Endodermal cell (in vitro differentiated cells): ENCODE measurements at places on chromosomes 2 and 18. TPM values are rescaled to one million over a fixed set of nuclear protein-coding genes. Genes with fewer than 3 reads are reported as not detected.

The CELF4 gene
- total RNA-seq, result 4.6 and 5.7 TPM in 2 replicates

The ANKRD30B gene
- not detected in 2 replicates for total RNA-seq

The DSG4 gene
- not detected in 2 replicates for total RNA-seq

The GALNT5 gene
- 0.05 TPM in 1 of 2 replicates, not detected in the other for total RNA-seq

DNA sequence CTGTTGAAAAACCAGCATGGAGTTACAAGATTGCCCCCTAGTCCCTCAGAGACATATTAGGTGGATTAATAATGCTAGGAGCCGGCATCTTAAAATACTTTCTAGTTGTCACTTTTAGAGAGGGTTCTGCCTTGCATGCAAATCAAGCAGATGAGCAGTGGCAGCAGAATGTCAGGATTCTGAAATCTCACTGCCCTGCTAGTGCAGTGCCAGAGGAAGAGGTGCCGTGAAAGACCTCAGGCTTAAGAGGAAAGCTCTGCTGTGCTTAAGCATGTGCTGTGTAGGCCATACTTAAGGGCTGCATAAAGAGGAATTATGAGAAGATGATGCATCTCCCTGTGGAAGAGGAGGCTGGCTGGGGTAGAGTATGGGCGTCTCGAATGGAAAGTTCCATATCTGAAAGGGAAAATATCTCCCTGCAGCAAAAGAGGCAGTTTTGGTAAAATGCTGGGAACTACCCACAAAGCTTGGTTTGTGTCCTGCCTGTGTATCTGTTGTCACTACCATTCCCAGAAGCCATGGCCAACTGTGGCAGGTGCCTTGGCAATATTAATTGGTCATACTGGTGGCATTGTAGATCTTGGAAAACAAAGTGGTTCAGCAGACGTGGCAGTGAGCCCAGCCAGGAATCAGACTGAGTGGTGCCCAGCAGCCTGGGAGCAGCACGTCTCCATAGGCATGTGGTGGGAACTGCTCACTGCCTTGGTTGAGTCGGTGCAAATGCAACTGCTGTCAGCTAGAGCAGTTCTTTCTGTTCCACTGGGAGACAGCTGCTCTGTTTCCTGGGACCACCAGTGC lies 131.9 kb downstream of the EVA1A start:
- H3K27ac ChIP-seq, result no peak overlapping the region
- peak; percentile 48 for DNase-seq
- no peaks in the 10 kb centered on the region for H3K36me3 ChIP-seq
- peaks cover 15% of the 10 kb centered on the region for H3K4me1 ChIP-seq
- H3K27me3 ChIP-seq, result peaks cover 44% of the 10 kb centered on the region

DNA sequence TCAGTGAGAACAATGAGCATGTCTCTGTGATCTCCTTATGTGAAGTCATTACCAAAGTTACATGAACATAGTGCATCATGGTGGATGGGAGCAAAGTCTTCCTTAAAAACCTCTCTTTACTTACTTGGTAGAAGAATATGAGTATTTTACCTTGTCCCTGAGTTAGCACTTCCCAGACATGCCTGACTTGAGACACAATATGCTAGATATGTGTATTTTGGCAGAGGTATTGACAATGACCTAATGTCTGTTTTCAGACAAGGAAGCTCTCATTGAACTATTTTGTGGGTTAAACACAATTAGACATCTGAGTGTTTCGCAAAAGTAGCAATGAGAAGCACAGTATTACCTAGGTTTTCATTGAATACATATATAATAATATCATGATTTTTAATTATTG lies 99.1 kb upstream of the MC4R start:
- H3K27ac ChIP-seq, result no peak overlapping the region
- H3K4me3 ChIP-seq, result no peak overlapping the region
- no peak for DNase-seq
- H3K27me3 ChIP-seq, result no peaks in the 10 kb centered on the region
- no peaks in the 10 kb centered on the region for H3K4me1 ChIP-seq
- no peaks in the 10 kb centered on the region for H3K36me3 ChIP-seq

- no peaks in the 10 kb centered on the region for H3K27me3 ChIP-seq
- peaks cover 26% of the 10 kb centered on the region for H3K4me1 ChIP-seq
- no peaks in the 10 kb centered on the region for H3K36me3 ChIP-seq
- DNase-seq, result peak; percentile 94
Observed at GRCh38 chr2:218286570-218287459, 5.5 kb downstream of the TMBIM1 start.

- no peak overlapping the region for H3K27ac ChIP-seq
- no peaks in the 10 kb centered on the region for H3K27me3 ChIP-seq
- no peak for DNase-seq
- no peaks in the 10 kb centered on the region for H3K36me3 ChIP-seq
- H3K4me3 ChIP-seq, result no peak overlapping the region
Observed at GRCh38 chr2:70596293-70596692, 42.7 kb upstream of the TGFA start.

DNA sequence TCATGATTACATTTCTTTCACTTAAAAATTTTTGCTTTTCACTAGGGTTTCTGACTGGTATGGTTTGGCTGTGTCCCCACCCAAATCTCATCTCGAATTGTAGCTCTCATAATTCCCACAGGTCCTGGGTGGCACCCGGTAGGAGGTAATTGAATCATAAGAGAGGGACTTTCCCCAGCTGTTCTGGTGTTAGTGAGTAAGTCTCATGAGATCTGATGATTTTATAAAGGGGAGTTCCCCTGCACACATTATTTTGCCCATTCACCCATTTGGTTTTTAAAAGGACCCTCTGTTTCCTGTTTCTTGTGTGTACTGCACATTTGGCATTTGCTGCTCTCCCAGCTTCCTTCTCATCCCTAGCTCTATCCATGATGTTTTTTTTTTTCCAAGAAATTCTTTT lies 27.8 kb upstream of the NETO1 start:
- no peaks in the 10 kb centered on the region for H3K4me1 ChIP-seq
- no peak overlapping the region for H3K27ac ChIP-seq

DNA sequence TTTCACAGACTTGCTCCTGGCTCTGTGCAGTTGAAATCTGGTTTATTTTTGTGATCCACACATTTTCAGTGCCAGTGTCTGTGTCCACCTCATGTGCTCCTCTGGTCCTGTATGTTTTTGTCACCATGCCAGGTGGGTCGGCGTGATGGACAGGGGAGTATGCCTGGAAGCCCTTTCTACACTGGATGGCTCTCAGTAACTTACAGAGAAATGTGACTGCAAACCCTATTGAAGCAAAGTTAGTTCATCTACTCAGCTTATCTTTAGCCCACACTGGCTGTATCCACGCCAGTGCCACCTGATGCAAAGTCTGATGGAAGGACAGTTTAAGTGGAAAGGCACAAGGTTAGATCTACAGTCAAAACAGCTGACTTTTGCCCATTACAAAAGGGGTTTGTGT lies 4.3 kb downstream of the IMPA2 start:
- peaks cover 11% of the 10 kb centered on the region for H3K4me1 ChIP-seq
- H3K4me3 ChIP-seq, result no peak overlapping the region
- no peak overlapping the region for H3K27ac ChIP-seq
- DNase-seq, result no peak

DNA sequence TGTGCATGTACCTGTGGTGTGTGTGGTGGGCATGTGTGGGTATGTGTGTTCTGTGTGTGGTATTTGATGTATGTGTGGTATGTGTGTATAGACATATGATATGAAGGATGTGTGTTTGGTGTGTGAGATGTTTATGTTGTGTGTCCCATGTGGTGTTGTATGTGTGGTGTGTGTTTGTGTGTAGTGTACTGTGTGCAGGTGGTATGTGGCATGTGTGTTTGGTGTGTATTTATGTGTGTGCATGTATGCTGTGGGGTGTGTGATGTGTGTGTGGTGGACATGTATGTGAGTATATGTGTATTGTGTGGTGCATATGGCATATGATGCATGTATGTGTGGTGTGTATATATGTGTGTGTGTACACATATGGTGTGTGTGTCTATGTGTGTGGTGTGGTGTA lies 718.8 kb upstream of the SOX11 start:
- DNase-seq, result no peak
- no peaks in the 10 kb centered on the region for H3K36me3 ChIP-seq
- H3K27ac ChIP-seq, result no peak overlapping the region
- H3K4me3 ChIP-seq, result no peak overlapping the region
- H3K27me3 ChIP-seq, result no peaks in the 10 kb centered on the region

DNA sequence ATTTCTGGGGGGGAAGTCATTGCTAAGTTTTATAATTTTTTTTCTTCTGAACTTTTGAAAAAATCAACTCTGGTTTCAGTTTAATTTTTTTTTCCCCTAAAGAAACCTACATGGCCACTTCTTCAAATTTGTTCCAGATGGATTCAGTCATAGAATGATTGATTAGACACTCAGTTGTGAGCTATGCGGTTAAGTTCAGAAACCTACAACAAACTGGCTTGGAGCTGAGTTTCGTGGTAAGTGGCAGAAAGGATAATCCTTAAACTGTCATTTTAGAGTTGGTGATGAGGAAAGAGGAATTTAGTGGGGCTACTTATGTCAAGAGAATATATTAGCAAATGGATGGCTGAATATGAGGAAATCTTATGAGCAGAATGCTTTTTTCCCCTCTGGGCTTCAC lies 23.7 kb downstream of the EFEMP1 start:
- H3K4me1 ChIP-seq, result peaks cover 7% of the 10 kb centered on the region
- DNase-seq, result no peak
- H3K4me3 ChIP-seq, result no peak overlapping the region
- no peaks in the 10 kb centered on the region for H3K36me3 ChIP-seq

- no peaks in the 10 kb centered on the region for H3K36me3 ChIP-seq
- no peak overlapping the region for H3K27ac ChIP-seq
- DNase-seq, result no peak
- no peak overlapping the region for H3K4me3 ChIP-seq
- no peaks in the 10 kb centered on the region for H3K4me1 ChIP-seq
- H3K27me3 ChIP-seq, result no peaks in the 10 kb centered on the region
Observed at GRCh38 chr2:145055651-145056050, 535.7 kb upstream of the ZEB2 start.

GRCh38 chr2:88500691-88501090 lies 48.2 kb upstream of the FOXI3 start:
- no peaks in the 10 kb centered on the region for H3K27me3 ChIP-seq
- DNase-seq, result no peak
- H3K36me3 ChIP-seq, result no peaks in the 10 kb centered on the region
- H3K4me1 ChIP-seq, result peaks cover 7% of the 10 kb centered on the region

DNA sequence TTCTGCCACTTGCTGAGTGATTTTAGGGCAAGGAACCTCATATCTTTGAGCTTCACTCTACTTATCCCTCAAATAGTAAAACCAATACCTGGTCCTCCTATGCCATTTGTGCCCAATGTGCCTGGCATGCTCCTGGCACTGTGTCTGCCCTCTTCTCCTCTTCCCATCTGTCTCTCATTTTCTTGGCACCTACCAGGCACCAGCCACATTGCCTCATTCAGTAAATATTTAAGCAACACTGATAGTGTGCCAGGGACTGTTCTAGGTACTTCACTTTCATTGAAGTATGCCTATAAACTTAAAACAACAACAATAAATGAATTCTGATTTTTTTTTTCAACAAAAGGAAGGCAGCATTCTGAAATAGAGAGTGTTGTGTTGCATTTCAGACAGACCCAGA lies 15.1 kb upstream of the BOD1L2 start:
- no peak for DNase-seq
- H3K27me3 ChIP-seq, result peaks cover 12% of the 10 kb centered on the region
- H3K36me3 ChIP-seq, result no peaks in the 10 kb centered on the region

DNA sequence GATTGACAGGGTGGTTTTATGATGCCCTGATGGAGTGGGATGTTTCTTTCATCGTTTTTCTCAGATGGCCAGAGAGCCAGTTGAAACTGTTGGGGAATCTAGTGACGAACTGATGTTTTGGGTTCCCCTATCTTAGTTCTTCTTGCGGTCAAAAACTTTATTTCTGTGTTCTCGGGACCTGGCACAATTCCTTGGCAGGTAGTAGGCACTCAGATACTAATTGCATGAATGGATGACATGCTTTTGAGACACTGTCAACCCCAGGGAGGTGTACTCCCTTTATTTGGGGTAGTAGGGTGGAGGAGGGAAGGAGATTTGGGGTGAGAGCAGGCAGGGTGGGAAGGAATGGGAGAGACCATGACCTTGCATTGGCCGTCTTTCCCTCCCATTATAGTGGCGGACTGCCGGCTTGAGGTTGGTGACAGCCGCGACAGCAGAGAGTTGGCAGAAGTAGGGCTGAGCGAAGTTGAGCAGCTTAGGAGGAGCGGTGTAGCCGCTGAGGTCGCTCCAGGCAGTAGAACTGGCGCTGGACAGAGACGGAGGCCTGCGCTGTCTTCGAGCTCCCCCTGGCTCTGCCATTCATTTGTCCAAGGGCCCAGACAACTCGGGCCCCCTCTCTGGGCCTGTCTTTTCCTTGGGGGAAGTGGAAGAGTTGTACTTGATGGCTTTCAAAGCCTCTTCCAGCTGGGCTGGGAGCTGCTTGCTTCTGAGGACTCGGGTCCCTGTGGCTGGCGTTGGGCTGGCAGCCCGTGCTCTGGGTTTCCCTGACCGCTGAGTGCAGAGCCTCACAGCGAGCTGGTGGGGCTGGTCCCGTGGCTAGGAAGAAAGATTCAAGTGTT lies 2.6 kb downstream of the TET3 start:
- DNase-seq, result peak; percentile 61
- peaks cover 18% of the 10 kb centered on the region for H3K4me1 ChIP-seq
- peaks cover 9% of the 10 kb centered on the region for H3K27me3 ChIP-seq
- no peak overlapping the region for H3K27ac ChIP-seq
- peaks cover 22% of the 10 kb centered on the region for H3K36me3 ChIP-seq

DNA sequence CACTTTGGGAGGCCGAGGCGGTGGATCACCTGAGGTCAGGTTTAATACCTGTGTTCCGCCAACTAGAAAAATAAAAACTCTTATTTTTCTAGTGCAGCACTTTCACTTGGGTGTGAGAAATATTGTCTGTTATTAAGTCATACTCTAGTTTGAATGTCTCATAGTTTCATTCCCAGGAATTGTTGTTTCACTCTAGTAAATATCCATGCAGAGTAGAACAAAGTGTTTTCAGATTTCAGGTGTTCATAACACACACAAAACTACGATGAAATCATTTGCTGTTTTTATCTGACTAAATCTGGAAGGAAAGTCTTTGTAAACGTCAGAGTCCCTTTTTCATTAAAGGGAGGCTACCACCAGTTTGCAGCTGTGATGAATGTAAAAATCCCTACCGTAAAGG lies 4.0 kb downstream of the FAM117B start:
- H3K4me3 ChIP-seq, result no peak overlapping the region
- H3K36me3 ChIP-seq, result no peaks in the 10 kb centered on the region
- peaks cover 5% of the 10 kb centered on the region for H3K4me1 ChIP-seq
- H3K27ac ChIP-seq, result no peak overlapping the region

- H3K36me3 ChIP-seq, result no peaks in the 10 kb centered on the region
- no peaks in the 10 kb centered on the region for H3K27me3 ChIP-seq
- H3K4me3 ChIP-seq, result no peak overlapping the region
- H3K4me1 ChIP-seq, result peaks cover 5% of the 10 kb centered on the region
Observed at GRCh38 chr18:64115881-64116280, 33.0 kb downstream of the LINC00305 start.

DNA sequence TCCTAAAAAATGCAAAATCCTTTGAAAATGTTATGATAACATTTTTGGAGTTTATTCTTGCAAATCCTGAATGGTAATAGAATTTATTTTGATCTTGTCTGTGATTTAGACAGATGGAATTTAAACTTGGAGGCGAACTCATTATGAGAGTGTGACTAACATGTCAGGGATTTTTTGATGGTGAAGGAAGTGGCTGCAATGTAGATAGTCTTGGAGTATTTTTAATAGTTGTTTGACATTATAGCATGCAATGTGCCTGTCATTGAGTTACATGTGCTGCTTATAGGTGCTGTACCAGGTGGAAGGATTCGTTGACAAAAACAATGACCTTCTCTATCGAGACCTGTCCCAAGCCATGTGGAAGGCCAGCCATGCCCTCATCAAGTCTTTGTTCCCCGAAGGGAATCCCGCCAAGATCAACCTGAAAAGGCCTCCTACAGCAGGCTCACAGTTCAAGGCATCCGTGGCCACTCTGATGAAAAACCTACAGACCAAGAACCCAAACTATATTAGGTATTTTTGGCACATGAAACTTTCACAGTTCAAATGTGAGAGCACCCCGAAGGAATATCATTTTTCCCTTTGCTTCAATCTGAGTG lies 141.8 kb downstream of the MYO1B start:
- H3K36me3 ChIP-seq, result peaks cover 98% of the 10 kb centered on the region
- DNase-seq, result no peak
- H3K27me3 ChIP-seq, result no peaks in the 10 kb centered on the region
- no peak overlapping the region for H3K27ac ChIP-seq
- H3K4me3 ChIP-seq, result no peak overlapping the region
